ENCODE measurements at places on chromosomes 11 and 22.

- no peak for DNase-seq
Measured at GRCh38 chr11:63884196-63884932, 32.6 kb downstream of the RCOR2 start.

DNA sequence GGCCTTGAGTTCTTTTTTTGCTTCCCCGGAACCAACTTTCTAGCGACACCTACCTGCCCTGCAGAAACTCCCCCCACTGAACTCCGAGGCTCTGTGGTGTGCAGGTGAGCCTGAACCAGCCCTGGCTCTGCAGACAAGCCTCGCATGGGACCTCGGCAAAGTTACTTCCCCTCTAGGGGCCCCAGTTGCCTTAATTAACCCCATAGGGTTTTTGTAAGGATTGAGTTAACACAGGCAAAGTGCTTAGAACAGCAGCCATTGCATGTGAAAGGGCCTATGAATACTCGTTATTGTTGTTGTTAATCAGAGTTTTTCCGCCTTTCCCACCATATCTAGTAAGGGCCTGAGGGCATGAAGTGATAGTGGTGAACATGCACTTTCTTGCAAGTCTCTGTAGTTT lies 12.6 kb upstream of the SYT13 start:
- no peak for DNase-seq

DNA sequence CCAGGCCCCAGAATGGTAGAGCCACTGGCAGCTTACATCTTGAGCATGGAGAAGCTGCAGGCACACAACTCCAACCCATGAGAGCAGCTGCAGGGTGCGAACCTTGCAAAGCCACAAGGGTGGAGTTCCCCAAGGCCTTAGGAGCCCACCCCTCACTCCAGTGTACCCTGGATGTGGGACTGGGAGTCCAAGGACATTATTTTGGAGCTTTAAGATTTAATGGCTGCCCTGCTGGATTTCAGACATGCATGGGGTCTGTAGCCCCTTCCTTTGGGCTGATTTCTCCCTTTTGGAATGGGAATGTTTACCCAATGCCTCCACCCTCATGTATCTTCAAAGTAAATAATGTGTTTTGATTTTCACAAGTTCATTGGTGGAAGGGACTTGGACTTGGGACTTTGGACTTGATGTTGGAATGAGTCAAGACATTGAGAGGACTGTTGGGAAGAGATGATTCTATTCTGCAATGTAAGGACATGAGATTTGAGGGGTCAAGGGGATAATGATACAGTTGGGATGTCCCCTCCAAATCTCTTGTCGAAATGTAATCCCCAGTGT lies 1.1 kb upstream of the KRTAP5-7 start:
- no peak for DNase-seq

GRCh38 chr11:85182441-85183387 lies 444.4 kb downstream of the DLG2 start:
- no peak for DNase-seq

DNA sequence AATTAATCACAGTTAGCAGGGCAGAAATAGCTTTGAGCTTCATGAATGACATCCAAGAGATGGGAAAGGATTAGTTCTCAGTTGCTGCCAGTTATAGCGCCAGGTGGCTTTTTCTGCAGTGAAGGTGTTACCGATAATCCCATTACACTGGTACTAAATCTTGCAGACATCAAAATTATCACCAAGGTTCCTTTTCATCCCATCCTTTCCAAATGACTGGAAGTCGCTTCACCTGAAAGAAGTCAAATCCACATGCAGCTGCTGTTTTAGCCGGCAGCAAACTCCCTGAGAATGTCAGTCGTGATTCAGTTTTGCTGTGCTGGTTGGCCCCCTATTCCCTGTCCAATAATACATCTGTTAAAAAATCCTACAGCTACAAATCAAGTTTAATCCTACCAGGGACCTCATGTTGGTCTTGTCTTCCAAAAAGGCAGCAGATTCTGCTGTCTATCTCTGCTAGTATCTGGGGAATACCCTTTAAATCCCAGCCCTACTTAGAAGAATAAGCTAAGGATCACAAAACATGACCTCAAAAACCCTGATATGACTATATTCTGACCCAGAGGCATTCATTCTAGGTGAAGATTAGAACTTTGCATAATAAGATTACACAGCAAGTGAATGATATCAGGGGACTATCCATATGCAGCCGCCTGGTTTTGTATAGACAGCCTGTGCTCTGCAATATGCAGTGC lies 31.7 kb downstream of the IMMP1L start:
- no peak for DNase-seq

GRCh38 chr11:15112131-15112541 lies 2.6 kb upstream of the INSC start:
- no peak for DNase-seq

GRCh38 chr11:30568931-30569330 lies 17.2 kb downstream of the MPPED2 start:
- no peak for DNase-seq

DNA sequence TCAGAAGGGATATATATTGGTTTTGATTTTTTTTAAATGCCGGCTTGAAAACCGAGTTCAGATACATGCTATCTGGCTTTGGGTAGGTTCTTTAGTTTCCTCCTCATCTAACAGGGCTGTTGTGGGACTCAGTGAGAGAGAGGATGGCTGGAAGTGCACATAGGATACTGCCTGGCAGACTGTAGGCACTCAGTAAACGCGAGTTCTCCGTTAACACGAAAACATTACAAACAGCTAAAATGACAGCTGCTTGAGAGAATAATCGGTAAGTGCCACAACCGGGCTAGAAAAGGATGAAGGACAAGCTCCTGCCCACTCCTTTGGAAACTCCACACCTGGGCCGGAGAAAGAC lies 369 bp downstream of the XRRA1 start:
- no peak for DNase-seq

GRCh38 chr22:28734393-28734792 lies 7.2 kb downstream of the CHEK2 start:
- DNase-seq: no peak

- peak; percentile 90 for DNase-seq
Measured at GRCh38 chr22:37242395-37242918, 1.6 kb downstream of the RAC2 start.

DNA sequence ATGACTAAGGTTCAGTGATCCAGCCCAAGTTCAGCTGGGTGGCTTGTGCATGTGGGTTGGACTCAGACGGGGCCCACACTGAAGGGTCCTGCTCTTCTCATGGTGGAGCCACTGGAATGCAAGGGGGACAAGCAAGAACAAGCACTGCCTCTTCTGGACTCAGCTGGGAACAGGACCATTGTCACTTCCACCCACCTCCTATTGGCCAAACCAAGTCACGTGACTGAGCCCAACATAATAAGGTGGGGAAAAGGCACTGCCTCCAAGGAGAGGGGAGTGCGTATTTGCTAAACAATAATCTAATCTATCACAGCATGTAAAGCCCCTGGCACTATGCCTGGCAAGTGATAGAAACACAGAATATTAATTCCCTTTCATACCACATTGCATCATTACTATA lies 87.1 kb downstream of the CHST1 start:
- DNase-seq: no peak

- DNase-seq: no peak
Measured at GRCh38 chr11:126764231-126764630, 236.3 kb downstream of the KIRREL3 start.

- no peak for DNase-seq
Measured at GRCh38 chr11:123616505-123617198, 37.8 kb downstream of the SCN3B start.

DNA sequence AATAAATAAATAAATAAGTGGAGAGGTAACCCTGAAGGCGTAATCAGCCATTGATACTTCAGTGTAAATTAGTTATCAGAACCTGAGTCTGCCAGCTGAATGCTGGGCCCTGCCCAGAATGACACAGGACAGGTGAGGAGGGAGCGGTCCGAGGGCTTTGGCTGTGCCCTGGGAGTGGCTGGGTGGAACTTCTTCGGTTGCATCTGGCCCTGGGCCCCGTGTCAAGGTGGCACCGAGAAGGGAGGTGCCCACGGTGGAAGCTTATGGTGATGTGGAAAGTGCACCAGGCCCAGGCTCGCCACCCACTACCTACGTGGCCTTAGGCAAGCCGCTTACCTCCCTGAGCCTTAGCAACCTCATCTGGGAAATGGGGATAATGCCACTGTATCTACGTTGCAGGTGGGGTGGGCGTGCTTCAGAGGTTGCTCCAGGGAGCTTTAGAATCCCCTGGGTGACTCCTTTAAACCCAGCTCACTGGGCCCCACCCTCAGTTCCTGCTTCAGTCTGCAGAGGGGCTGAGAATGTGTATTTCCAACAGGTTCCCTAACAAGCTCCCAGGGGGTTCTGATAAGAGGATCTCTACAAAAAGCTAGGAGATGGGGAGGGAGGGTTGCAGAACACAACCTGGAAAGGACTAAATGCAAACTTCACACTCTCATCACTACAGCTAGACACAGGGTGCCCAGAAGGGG lies 38.8 kb downstream of the TXN2 start:
- DNase-seq: no peak

DNA sequence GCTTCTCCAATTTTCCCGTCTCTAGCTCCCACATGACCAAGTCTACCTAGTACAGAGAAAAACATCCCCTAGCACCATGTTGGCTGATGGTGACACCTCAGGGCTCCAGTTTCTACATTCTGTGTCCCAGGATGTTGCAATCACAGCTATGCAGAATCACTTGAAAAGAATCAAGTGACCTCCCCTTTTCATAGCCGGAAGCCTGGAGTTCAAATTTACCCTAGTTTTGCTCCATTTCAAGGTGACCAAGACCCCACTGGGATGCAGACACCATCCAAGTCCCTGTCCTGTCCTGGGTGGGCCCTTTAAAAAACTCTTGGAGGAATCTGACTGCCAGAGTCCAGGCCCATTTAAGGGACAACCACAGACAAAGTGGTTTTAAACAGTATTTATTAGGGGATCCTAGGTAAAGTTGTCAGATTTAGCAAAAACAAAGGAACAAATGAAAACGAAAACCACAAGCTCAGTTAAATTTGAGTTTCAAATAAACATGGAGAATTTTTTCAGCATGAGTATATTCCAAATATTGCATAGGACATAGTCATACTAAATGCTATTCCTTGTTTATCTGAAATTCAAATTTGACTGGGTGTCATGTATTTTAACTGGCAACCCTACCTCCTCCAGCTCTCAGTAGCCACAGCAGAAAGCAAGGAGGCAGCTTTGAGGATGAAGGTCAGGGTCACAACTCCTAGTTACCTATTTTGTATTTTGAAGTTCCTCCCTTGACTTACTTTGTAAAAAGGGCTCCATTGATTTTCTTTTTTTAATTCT lies 52.4 kb downstream of the MIAT start:
- no peak for DNase-seq

GRCh38 chr11:131893103-131893890 lies 522.9 kb downstream of the NTM start:
- DNase-seq: no peak

DNA sequence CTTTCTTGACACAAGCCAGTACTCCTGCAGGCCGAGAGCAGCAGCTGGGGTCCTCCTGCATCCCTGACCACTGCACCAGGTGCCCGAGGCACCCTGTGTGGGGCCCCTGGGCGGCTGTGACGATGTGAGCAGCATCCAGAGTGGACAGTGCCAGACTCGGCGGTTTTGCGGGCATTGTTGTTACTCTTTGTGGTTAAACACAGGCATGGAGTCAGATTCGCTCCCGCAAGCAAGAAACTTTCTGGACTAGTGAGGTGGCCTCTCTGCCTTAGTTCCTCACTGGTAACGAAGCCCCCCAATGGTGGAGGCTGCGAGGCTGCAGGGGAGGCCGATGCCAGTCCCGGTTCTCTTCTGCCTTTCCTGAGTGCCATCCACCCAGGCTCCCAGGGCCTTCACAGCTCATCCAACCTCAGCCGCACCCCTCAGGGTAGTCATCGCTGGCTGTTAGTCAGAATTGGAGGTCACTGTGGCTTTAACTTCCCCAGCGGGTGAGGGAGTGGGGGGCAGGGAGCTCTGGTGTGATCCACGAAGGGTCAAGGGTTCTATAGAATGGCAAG lies 3.7 kb upstream of the CLDN5 start:
- DNase-seq: no peak

DNA sequence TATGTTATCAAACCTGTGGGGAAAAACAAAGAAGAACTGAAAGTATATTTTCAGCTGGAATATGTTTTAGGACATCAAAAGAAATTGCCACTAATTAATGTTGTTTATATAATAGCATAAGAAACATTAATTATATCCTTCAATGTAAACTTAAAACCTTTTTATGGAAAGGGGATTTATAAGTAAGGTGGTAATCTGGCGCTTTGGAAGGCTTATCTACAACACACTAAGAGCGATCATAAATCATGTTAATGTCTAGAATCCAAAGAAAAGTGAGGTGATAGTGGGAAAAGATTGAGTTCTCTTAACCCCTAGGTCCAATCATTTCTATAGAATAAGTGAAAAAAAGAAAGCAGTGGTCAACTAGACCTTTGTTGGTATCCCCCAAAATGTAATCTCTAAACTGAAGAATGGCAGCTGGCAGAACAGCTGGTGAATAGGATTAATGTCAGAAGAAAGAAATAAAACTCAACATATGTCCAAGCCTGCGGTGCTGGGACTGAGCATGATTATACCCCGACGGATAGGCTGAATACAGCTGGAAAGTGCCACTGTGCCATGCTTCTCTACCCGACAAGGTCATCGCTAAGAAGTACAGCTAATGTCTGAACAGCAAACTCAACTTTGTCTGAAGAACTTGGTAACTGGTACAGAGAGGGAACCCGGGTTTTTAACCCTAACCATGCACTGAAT lies 64.0 kb downstream of the SOX6 start:
- no peak for DNase-seq

GRCh38 chr22:44541671-44542319 lies 43.8 kb upstream of the RTL6 start:
- DNase-seq: no peak

Data from central memory CD4-positive, alpha-beta T cell (primary cell).